ENCODE measurements at places on chromosomes 11 and 22.

DNA sequence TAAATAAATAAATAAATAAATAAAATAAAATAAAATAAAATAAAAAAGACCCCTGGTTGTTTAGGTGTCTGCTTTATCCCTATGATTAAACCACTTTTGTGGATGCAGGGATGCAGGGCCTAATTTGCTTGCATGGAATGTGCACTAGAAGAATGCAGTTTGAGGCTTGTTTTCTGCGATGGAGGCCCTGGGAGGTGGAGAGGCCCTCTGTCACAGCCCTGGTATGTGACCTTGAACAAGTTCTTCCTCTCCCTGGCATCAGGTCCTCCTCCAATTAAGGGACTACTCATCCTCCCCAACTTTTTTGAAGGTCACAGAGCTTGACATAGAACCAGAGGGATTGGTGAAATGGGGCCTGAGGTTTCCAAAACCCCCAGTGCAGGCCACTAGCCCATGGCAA, 22.7 kb downstream of the KCNJ4 start:
- DNase-seq = no peak

- DNase-seq = no peak
Measured at GRCh38 chr22:22748756-22749155, 104.3 kb downstream of the GGTLC2 start.

- DNase-seq = peak; percentile 36
Measured at GRCh38 chr22:17638182-17638431, 450 bp upstream of the BCL2L13 start.

DNA sequence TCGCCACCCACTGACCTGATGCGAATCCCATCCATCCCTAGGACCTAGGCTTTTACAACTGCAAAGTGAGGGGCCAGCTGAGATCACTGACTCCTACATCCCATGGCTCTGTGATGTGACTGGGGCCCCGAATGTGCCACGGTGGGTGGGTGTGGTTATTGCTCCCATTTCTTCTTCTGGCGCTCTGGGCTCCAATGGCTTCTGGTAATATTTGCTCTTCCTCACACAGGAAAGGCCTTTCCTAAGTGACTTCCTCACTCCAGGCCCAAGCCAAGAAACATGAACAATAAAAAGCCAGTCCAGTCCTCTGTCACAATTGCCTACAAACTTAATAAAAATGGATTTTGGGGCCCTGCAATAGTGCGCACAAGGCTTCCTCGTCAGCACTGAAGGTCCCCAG, 78.1 kb downstream of the GALNT18 start:
- DNase-seq = no peak

DNA sequence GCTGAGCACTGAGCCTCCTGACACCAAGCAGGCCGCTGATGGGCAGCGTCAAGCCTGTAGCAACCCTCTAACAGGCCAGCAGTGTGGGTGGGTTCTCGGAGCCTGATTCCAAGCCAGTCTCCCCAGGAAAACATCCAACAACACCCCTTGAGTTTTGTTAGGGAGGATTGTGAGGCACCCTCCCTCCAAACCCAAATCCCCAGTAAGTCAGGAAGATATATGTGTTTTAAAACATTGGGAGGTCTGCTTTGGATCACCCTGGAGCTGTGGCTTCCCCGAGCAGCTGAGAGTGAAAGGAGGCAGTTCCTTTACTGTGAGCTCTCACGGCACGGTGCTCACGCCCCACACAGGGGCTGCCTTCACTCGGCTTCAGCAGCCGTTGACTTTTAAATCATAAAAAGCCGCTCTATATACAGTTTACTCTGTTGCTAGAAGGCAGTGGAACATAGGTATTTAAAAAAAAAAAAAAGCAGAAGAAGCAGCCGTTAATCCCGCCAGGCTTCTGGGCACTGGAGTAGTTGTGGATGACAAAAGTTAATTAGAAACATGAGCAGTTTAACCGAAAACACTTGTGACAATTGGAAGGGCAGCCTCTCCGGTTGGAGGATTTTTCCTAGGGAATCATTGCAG, 218.6 kb downstream of the NAV2 start:
- DNase-seq = no peak

DNA sequence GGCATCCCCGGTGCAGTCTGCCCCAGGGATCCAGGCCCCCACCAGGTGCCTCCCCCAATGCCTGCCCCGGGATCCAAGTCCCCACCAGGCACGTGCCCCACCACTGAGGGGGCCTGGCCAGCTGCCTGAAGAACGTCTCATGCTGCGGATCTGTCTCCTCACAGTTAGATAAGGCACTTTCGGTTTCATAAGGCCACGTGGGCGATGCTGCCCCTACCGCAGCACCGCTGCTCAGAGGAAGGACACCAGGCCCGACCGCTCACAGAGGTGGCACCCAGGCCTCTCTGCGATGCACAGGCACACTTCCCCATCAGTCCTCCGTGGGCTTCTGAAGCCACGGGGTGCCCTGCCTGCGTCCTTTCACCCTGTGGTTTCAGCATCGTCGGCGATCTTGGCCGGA, 68.1 kb upstream of the BID start:
- peak; percentile 53 for DNase-seq

DNA sequence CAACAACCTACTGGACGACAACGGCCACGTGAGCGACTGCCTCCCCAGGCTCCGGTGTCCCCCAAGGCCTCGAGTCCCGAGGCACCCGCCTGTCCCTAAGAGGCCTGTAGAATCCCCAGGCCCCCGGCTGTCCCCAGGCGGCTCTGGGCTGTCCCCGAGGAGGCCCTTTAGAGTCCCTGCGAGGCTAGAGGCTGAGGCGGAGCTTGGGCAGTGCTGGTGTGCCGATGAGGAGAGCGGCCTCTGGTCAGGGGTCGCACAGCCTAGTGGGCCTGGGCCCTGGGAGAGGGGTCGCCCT, 3.7 kb downstream of the TBX1 start:
- DNase-seq = no peak

- DNase-seq = no peak
Measured at GRCh38 chr22:19636696-19637407, 77.5 kb upstream of the SEPTIN5 start.

- DNase-seq = no peak
Measured at GRCh38 chr11:102225689-102226568, 91.4 kb upstream of the BIRC3 start.

DNA sequence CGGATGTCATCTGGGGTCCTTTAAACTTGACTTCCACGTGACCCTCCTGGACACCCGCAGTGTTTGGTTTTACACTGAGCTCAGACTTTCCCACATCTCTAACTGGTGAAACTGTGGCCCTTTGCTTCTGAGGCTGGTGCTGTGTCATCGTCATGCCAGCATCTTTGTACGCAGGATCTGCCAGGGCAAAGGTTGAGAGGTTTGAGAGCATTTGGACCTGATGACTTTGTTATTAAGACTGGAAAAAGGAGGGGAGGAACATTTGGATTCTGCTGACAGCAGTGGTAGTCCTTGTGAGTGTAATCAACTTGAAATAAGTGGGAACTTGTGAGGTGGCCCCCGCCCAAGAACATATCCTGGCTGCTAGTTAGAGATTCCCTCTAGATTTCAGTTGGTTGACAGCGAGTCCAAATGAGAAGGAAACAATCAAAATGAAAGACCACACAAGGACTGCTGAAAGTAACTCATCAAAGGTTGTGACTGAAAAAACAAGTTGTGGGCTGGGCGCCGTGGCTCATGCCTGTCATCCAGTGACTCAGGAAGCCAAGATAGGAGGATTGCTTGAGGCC, 102.5 kb downstream of the KIAA1671 start:
- DNase-seq = no peak

- DNase-seq = no peak
Measured at GRCh38 chr11:129460714-129461113, 85.1 kb downstream of the BARX2 start.

DNA sequence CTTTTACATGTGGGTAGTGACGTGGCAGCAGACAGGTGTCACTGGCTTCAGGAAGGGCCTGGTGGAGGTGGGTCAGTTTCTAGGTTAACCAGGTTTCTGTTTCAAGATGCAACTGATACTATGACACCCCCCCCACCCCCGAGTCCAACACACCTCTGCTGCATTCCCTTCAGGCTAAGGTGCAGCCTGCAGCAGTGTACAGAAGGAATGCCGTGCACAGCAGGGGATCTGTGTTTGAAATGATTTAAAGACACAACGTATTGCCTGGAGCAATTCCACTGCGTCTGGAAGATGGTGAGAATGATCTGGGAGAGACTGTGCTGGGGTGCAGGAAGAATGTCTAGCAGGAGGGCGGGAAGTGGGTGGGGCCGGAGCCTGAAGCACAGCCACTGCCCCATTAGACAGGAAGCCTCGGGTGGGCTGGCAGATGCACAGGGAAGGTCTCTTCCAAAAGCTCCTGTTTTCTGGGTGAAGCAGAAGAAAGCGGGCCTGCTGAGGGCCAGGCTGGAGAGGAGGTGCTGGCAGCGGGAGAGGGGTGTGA, 11.9 kb upstream of the TESMIN start:
- no peak for DNase-seq

DNA sequence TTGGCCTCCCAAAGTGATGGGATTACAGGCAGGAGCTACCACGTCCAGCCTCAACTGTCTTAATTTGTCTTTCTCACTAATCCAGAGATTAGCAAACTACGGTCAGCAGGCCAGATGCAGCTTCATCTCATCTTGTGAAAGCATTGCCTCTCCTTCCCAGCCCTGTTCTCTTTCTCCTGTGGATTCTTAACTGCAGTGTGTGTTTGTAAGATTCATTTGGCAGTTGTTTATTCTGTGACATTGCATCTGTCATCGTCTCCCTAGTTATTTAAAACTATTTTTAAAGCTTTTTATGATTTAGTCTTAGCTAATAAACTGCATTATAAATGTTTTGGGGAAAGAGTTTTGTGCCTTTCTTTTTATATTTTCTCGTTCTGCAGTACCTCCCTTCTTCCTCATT, 29.2 kb downstream of the RNF169 start:
- no peak for DNase-seq

GRCh38 chr11:6613496-6613895, 1.5 kb upstream of the TAF10 start:
- no peak for DNase-seq

DNA sequence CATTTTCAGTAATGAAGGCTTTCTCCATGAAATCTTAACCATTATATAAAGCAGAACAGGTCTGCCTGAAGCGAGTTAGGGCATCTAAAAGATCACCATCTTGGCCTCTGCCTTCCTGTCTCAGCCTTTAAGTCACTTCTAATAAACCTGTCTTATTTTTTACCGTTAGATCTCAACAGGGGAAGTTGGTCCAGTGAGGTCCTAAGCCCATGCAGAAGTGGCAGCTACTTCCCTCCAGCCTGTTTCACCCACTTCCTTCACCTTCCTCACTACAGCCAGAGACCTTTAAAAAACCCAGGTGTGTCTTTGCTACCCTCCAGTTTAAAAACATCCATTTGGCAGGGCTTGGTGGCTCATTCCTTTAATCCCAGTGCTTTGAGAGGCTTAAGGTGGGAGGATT, 14.1 kb upstream of the LIPT2 start:
- no peak for DNase-seq

GRCh38 chr11:77547863-77548551, 41.7 kb upstream of the AQP11 start:
- peak; percentile 63 for DNase-seq

- DNase-seq = no peak
Measured at GRCh38 chr22:29216873-29217666, 11.4 kb downstream of the EMID1 start.

DNA sequence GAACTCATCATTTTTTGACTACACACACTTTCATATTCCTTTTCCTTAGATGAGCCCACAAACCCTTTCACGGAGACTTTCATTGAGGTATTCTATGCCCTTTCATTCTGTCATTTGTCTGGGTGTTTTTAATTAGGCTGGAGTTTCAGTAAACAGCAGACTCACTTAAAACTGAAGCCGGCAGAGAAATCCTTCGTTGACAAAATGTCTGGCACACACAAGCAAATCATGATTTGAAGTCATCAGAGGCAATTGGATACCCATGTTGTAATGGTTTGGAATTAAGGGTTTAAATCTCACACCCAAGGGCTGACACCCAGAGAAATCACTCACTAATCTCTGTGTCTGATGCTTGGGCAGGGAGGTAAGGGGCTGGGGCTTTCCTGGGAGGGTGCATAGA, 127.1 kb downstream of the EHF start:
- DNase-seq = no peak

DNA sequence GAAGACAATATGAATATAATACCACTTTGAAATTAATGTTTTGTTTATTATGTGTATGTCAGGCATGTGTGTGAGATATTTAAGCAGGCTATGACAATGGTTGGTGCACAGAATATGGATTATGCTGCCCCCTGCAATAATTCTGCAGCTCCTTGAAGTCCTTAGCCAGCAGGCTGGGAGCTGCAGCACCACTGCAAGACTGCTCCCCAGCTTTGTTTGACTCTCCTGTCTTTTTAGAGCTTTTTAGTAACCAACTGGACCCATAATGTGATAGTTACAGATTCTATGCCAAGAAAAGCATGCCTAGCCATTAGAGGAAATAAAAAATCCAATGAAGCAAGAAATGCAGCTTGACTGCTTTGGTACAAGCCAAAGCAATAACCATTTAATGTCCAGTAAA, 535.1 kb downstream of the TMEM135 start:
- DNase-seq = no peak

GRCh38 chr11:88193278-88193677, 18.0 kb upstream of the RAB38 start:
- no peak for DNase-seq

GRCh38 chr22:44112191-44112590, 68.5 kb upstream of the PARVG start:
- no peak for DNase-seq

- no peak for DNase-seq
Measured at GRCh38 chr11:38968951-38969350, 2370.9 kb upstream of the RAG2 start.

GRCh38 chr11:45649544-45650165, 15.8 kb downstream of the CHST1 start:
- peak; percentile 6 for DNase-seq

GRCh38 chr22:26589845-26590736, at the start of gene TPST2:
TSS of gene TPST2 (minus strand) at chr22:26590132. CDS start at chr22:26541630, 48,502 bp downstream.
- peak; percentile 94 for DNase-seq

DNA sequence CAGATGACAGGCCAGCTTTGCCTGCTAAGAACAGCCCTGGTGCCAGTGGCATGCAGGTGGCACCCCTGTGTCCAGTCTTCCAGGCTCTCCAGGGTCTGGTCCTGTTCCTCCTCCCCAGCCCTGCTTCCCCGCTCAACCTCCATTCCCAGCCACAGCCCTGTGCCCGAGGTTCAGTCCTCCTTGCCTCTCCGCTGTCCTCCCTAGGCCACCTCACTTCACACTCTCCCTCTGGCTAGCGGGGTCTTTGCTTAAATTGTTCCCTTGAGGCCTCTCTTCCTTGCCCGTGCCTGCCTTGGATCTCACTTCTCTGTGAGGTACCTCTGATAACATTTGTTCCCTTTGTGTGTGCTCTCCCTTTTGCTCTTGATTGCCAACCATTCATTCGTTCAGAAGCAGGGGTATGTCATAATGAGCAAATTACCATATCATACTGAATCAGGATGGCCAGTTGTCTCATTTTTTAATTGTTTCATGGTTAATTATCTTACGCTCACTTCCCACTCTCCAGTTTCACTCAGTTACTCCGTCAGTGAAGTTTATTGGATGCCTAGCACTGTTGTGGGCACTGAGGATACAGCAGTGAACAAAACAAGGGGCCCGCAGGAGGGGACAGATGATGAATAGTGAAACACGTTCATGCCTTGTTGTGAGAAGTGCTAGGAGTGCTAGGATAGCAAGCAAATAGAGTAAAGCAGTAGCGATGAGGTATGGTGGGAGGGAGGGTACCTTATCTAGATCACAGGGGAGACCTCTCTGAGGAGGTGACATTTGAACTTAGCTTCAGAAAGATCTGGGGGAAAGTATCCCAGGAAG, 7.4 kb downstream of the BMAL1 start:
- DNase-seq = no peak

Data from GM20000 (cell line).